ENCODE measurements at places on chromosomes 2 and 18. TPM values are rescaled to one million over a fixed set of nuclear protein-coding genes. Genes with fewer than 3 reads are reported as not detected.

MAP3K19 gene
- total RNA-seq = not detected

CRYGD gene
- total RNA-seq = not detected

EGR4 gene
- not detected for total RNA-seq

SLC23A3 gene
- total RNA-seq = 2.8 TPM

MATN3 gene
- not detected for total RNA-seq

IL36B gene
- not detected for total RNA-seq

CD302 gene
- 0.42 TPM for total RNA-seq

GPR75 gene
- total RNA-seq = 1.9 TPM

DNA sequence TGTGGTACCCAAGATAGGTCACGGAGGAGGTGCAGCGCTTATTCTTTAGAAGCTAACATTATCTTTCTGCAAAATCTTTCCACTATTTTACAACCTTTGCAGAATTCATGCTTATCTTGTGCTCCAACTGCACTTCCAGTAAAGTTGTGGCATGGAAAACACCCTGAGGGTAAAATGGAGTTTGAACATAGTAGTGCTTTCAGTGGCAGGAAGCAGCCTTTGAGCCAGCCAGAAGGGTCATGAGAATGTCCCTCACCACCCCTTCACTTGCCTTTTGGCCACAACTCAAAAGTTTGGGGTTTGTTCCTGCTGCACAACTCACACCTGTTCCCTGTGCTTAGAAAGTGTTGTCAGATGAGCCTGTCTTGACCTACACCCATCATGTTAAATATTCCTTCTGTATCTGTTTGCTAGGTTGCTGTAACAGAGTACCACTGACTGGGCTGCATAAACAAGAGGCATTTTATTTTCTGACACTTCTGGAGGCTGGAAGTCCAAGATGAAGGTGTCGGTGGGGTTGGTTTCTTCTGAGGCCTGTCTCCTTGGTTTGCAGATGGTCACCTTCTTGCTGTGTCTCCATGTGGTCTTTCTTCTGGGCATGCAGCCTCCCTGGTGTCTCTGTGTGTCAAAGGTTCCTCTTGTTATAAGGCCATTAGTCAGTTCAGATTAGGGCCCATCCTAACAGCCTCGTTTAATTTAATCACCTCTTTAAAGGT lies 194.1 kb downstream of the SMAD7 start:
- no peak for DNase-seq
- H3K4me1 ChIP-seq = no peaks in the 10 kb centered on the region
- H3K4me3 ChIP-seq = no peak overlapping the region

DNA sequence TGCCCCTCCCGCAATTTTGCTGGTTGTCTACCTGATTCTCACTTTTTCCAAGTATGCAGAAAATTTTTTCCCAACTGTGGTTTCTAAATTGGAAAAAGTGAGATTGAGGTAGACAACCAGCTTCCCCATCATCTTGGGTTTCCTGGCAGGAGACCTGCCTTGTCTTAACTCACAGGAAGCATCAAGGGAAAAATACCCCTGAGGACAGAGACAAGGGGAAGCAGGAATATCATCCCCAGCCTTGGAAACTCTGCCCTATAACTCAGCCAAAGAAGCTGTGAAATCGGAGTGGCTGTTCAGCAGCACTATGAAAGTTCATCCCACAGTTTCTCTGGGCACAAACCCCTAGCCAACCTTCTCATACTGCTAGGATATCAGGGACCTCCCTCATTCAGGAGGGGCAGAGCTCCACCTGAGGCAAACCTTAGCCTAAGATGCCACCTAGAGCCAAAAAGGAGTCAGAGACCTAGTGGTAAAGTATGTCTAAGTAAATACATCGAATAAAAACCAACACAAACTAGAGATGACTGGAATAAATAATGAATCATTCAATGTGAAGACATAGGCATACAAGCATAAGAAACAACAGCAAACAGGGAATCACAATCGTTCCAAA lies 68.2 kb downstream of the ZSWIM2 start:
- no peak overlapping the region for H3K4me3 ChIP-seq
- DNase-seq = no peak
- no peaks in the 10 kb centered on the region for H3K36me3 ChIP-seq
- no peak overlapping the region for H3K27ac ChIP-seq
- H3K4me1 ChIP-seq = no peaks in the 10 kb centered on the region
- no peaks in the 10 kb centered on the region for H3K27me3 ChIP-seq

- peak overlapping the region; percentile 98 for H3K4me3 ChIP-seq
- peak; percentile 50 for DNase-seq
- peaks cover 56% of the 10 kb centered on the region for H3K4me1 ChIP-seq
- H3K27ac ChIP-seq = peak overlapping the region; percentile 92
- H3K27me3 ChIP-seq = no peaks in the 10 kb centered on the region
Measured at GRCh38 chr2:32009516-32010256, 1.1 kb downstream of the MEMO1 start.

DNA sequence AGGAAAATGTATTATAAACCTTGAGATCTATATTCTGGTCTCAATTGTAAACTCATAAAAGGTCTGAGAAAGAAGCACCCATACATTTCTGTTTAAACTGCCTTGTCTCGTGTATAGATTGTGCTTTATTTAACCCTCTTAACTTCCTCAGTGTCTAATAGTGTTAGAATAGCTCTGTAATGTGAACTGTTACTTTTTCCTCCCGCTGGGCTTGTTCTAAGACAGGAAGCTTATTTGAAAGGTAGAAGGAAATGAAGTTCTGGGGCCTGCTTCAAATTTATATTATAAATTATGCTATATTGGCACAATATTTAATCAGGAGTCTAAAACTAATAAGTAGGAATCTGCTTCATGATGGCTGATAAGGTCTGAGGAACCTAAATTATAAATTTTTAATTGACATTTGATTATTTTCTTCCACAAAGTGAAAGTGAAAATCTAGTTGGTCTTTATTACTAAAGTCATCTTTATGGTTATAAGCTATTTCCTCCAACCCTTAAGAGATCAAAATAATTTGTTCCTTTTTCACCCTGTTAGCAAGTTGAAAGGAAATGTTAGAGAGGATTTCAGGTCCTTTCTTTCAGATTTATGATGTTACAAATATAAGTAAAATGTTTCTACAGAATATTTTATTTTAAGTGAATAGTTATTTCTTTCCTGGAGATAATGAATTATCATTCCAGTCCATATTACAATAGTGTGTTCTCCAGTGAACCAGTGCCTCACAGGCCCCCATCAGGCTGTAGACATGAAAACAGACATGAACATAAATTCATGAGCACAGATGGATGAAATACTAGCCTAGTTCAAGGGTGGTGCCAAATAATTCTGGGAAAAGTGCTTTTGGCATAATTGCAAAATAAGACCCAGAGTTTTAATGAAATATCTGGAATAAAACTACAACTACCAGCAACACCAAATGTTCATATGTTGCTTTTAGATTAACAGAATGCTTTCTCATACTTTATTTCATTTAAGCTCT lies 7.9 kb downstream of the MFSD6 start:
- peaks cover 47% of the 10 kb centered on the region for H3K4me1 ChIP-seq
- no peak for DNase-seq
- peaks cover 43% of the 10 kb centered on the region for H3K36me3 ChIP-seq
- peak overlapping the region; percentile 76 for H3K27ac ChIP-seq
- H3K27me3 ChIP-seq = no peaks in the 10 kb centered on the region
- H3K4me3 ChIP-seq = peak overlapping the region; percentile 6

DNA sequence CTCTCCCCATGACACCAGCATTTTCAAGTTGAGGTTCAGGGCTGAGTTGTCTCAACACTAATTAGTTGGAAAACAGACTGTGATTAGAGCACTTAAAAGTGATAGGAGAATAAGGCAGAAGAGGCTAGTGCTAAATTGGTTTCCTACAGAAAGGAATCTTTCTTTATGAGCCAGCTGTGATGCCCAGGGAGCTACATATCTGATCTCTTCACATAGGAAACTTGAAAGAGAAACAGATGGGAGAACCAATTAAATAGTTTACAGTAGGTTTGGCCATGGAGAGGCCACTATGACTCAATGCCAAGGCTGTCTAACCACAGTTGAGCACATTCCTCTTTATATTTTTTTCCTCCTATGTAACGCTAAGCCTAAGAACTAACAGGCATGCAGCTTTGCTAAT lies 418.3 kb upstream of the CYRIA start:
- H3K4me3 ChIP-seq = no peak overlapping the region
- no peaks in the 10 kb centered on the region for H3K4me1 ChIP-seq
- no peak overlapping the region for H3K27ac ChIP-seq
- no peak for DNase-seq

DNA sequence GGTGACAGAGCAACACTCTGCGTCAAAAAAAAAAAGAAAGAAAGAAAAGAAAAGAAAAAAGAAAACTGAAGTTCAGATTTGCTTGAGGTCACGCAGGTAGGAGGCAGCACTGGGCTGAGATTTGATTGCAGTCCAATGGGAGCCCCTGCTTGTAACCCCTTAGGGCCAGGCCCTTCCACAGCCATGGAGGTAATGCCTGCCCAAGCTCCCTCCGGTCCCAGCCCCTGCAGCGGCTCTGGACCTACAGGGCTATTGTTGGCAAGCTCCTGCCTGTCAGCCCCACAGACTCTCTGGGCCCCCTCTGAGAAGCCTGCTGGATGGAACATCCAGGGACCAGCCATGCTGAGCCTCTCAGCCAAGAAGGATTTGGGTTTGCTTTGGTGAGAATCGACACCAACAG lies 12.2 kb downstream of the ZFP36L2 start:
- peaks cover 61% of the 10 kb centered on the region for H3K4me1 ChIP-seq
- H3K27me3 ChIP-seq = no peaks in the 10 kb centered on the region
- no peak overlapping the region for H3K27ac ChIP-seq
- no peak overlapping the region for H3K4me3 ChIP-seq
- peaks cover 3% of the 10 kb centered on the region for H3K36me3 ChIP-seq

DNA sequence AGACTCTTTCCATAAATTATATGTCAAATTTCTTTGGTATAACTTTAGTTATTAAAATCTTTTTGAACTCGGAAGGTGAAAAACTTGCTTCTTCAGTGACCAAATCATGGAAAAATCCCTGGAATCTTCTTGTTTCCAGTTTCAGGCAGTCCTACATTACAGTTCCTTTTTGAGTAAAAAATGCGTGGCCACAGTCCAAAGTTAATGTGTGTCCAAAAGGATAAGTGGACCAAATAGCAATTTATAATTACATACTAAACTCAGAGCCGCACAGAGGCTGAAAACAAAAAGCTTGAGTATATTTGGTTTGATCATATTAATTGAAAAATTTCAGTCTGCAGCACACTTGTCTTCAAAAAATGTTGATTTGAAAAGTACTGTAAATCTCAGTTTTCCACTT lies 28.4 kb upstream of the DYNC2LI1 start:
- peaks cover 8% of the 10 kb centered on the region for H3K27me3 ChIP-seq
- H3K27ac ChIP-seq = no peak overlapping the region
- no peaks in the 10 kb centered on the region for H3K4me1 ChIP-seq

- H3K36me3 ChIP-seq = no peaks in the 10 kb centered on the region
- peaks cover under 1% of the 10 kb centered on the region for H3K27me3 ChIP-seq
- H3K4me3 ChIP-seq = no peak overlapping the region
- no peak for DNase-seq
- no peaks in the 10 kb centered on the region for H3K4me1 ChIP-seq
Measured at GRCh38 chr18:43265465-43265864, 11.8 kb downstream of the SYT4 start.

DNA sequence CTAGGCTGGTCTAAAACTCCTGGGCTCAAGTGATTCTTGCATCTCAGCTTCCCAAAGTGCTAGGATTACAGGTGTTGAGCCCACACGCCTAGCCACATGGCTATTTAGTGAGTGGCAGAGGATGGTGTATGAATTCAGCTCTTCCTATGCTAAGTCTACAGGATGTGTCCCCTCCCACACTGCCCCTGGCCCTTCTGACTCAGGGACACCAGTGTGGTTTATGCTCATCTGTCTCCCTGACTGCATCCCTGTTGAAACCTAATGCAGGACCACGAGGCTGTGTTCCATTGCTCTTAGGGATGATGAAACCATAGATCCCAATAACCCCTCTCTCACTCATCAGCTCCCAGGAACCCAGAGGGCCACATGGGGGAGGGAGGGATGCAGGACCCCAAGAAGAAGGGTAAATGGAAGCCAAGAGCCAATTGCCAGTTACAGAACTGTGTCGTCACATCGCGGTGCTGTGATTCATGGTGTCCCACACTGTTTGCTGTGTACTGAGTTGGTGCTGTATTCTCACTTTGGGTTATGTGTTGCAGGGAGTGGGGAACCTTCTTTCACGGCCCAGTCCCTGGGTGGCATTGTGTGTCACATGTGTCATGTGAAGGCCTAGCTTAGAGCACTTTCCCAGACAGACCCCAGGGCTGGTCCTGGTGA lies 102.9 kb upstream of the HAAO start:
- no peaks in the 10 kb centered on the region for H3K4me1 ChIP-seq
- H3K27ac ChIP-seq = no peak overlapping the region
- no peak overlapping the region for H3K4me3 ChIP-seq
- no peak for DNase-seq

- H3K4me3 ChIP-seq = no peak overlapping the region
- H3K27ac ChIP-seq = no peak overlapping the region
- peaks cover 42% of the 10 kb centered on the region for H3K27me3 ChIP-seq
Measured at GRCh38 chr2:176613323-176613987, 344.2 kb downstream of the MTX2 start.

DNA sequence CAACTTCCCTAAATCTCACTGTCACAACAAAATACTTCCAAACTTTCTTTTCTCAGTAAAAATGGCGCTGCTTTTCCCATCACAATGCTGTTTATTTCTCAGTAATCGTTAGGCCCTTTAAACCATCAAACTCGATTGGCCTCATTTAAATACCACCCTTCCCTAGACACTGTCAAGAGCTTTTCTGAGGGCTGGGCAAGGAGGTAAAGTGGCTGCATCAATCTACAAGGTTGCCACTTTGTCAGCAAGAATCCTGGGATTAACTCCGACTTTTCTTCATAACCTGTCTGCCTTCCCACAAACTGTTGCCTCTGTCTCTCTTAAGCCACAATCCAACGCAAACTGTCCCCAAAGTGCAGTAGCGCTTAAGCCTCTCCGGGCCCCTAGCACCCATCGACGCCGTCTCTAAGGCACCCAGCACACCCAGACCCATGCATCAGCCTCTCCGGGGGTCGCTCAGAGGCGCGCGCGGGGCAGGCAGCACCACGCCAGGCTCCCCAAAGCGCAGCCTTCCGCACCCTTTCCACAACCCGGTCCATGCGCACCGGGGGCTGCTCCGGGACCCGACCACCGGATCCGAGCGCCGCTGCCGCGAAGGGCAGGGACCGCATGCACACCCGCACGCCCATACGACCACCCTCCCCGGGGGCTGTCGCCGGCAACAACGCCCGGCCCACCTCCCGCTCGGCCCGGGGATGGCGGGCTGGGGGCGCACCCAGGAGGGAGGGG lies 683 bp downstream of the MBOAT2 start:
- no peaks in the 10 kb centered on the region for H3K36me3 ChIP-seq
- peaks cover 7% of the 10 kb centered on the region for H3K27me3 ChIP-seq
- H3K4me1 ChIP-seq = peaks cover 20% of the 10 kb centered on the region
- H3K4me3 ChIP-seq = peak overlapping the region; percentile 78
- H3K27ac ChIP-seq = no peak overlapping the region
- no peak for DNase-seq

DNA sequence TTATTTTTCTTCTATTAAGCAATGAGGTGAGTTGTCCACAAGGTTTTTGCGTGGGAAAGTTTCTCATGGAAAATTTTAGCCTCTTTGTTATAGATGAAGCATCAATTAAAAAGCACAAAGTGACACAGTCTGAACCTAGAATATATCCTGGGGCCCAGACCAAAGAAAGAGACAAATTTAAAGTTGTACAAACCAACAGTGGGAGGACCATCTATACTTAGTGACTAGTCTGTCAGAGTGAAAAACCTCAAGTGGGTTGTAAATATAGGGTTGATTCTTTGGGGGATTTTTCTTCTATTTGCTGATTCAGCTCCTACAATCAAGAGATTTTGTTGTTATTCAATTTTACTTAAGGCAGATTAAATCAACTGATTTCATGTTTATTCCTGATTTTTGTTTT lies 256.2 kb downstream of the SATB2 start:
- H3K27me3 ChIP-seq = no peaks in the 10 kb centered on the region
- no peaks in the 10 kb centered on the region for H3K36me3 ChIP-seq
- H3K4me1 ChIP-seq = no peaks in the 10 kb centered on the region
- no peak overlapping the region for H3K4me3 ChIP-seq
- H3K27ac ChIP-seq = no peak overlapping the region
